Brain (organoid and tissue), 16 donors: ENCODE measurements at places on chromosomes 12 and 14.

- DNase-seq: peak; percentile 39
Measured at GRCh38 chr12:121128908-121129810, 3.5 kb upstream of the P2RX7 start.

- no peak for DNase-seq
Measured at GRCh38 chr12:111436811-111437210, 31.1 kb downstream of the SH2B3 start.

- no peak for DNase-seq
Measured at GRCh38 chr12:70227911-70228310, 15.3 kb upstream of the CNOT2 start.

DNA sequence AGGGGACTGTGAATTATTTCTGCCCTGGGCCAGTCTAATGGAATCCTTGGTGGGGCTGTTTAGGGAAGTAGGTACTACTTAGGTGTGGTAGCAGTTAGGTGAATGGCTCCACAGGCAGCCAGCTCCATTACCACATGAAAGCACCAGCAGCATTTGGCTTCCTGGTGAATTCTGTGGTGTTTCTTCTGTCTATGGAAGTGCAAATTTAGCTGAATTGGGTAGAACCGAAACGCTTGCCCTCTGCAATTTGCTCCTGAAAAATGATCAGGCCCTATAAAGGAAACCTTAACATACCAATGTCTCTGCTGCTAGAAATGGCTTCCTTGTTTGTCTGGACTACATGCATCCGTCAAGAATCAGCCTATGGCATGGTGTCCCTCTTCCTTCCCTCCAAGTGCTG lies 16.4 kb downstream of the FLRT2 start:
- no peak for DNase-seq

GRCh38 chr12:11969437-11970154 lies 101.1 kb upstream of the BCL2L14 start:
- DNase-seq: peak; percentile 10

GRCh38 chr12:56161690-56162351 lies 3.7 kb downstream of the MYL6 start:
- no peak for DNase-seq

DNA sequence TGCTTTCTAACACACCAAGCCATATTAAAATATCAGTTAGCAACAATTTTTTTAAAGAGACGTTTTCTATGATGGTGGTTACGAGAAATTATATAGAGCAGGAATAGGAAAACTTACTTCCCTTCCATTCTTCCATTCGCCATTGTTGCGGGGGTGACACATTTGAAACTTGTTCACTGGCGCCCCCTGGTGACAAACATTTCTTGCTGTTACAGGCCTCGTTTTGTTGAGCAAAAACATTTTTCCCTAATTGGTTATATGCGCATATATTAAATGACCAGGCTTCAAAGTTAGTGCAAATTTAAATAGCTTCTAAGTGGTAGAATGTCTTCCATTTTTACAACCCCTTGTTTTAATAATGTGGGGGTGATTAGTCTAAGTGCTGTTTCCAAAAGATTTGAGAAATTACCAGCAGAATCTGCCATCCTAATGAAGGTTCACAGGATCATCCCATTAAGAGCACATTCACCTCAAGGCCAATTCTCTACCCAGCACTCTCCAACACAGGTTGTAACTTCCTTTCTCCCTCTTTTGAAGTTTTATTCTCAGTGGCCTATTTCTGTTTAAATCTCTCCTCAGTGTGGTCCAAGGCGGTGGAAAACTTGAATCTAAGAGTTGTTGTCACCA lies 1124.7 kb downstream of the FLRT2 start:
- DNase-seq: peak; percentile 17

- DNase-seq: peak; percentile 6
Measured at GRCh38 chr12:99627459-99627858, 20.1 kb upstream of the GARIN6 start.

GRCh38 chr12:55704824-55705718 lies 2.6 kb downstream of the ITGA7 start:
- no peak for DNase-seq

DNA sequence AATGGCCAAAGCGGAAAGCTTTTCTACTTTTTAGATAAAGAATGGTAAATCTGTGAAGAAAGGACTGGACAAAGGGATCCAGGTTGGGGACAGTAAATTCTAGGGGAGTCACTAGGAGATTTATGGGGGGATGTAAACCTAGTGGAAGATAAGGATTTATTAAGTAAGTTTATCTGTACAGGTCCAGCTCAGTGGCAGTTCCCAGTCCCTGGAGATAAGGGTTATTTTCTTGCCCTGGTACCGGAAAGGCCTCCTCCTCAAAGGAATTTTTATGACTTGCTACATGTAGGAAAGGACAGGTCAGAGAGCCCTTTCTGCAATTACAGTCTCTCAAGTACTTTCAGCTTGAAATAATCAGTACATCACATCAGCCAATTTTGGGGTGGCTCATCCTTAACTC lies 72.6 kb upstream of the BICD1 start:
- DNase-seq: no peak

- DNase-seq: no peak
Measured at GRCh38 chr12:128091951-128092382, 175.0 kb upstream of the TMEM132C start.

GRCh38 chr14:96162265-96162664 lies 42.4 kb upstream of the BDKRB2 start:
- no peak for DNase-seq

DNA sequence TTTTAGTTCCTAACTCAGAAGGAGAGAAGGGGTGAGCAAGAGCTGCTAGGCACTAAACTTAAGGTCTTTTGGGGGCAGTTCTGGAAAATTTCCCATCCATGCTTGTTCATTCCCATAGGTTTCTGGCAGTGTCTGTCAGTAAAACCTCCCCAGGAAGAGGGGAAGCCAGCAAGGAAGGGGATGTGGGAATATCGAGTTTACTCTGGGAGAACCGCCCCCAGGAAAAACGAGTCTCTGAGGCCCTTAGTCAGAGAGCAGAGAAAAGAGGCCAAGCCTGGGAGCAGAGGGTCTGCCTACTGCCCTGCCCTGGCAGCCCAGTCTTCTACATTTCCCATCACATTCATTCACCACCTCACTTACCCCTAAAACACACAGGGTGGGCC lies 55.9 kb downstream of the TMCC3 start:
- DNase-seq: no peak

DNA sequence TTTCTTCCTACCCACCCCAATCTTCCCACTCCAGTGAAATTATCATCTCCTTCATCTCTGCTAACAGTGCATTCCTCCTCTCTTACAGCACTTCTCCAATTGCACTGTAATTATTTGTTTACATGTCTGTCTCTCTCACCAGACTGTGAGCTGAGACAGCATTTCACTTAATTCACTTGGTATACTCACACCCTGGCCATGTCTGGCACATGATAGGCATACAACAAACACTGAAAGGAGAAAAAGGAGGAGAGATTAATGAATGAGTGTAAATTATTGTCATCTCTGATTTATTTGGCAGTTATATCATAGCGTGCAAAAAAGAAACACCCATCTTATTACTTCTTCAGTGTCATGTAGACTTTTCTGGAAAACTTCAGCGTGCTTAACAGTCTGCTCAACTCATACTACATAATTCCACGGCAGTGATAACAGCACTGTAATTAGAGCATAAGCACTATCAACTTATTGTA lies 452.3 kb downstream of the ADAMTS20 start:
- no peak for DNase-seq

- no peak for DNase-seq
Measured at GRCh38 chr14:36426836-36427235, 93.2 kb downstream of the NKX2-1 start.

GRCh38 chr12:5493018-5493417 lies 61.1 kb downstream of the NTF3 start:
- DNase-seq: no peak

- no peak for DNase-seq
Measured at GRCh38 chr12:120060717-120061116, 55.8 kb downstream of the RAB35 start.

DNA sequence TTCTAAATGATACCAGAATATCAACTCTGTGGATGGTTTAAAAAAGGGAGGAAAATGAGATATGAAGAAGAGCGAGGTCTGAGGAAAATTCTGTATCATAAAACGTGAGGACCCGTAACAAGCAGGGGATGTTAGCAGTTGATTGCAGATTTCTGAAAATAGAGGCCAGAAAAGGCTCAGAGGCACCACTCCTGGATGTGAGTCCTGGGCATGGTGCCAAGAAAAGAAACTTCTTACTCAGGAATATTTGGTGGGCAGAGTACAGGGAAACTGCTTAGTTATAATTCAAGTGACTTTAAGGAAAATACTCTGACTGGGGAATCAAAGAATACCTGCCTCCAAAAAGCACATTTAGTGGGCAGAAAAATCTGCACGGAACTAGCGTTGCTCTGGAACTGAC lies 85.5 kb downstream of the PRICKLE1 start:
- DNase-seq: peak; percentile 23

- DNase-seq: no peak
Measured at GRCh38 chr14:59305836-59306555, 117.5 kb downstream of the DAAM1 start.

- peak; percentile 61 for DNase-seq
Measured at GRCh38 chr14:45799511-45799910, 546.5 kb upstream of the MIS18BP1 start.

DNA sequence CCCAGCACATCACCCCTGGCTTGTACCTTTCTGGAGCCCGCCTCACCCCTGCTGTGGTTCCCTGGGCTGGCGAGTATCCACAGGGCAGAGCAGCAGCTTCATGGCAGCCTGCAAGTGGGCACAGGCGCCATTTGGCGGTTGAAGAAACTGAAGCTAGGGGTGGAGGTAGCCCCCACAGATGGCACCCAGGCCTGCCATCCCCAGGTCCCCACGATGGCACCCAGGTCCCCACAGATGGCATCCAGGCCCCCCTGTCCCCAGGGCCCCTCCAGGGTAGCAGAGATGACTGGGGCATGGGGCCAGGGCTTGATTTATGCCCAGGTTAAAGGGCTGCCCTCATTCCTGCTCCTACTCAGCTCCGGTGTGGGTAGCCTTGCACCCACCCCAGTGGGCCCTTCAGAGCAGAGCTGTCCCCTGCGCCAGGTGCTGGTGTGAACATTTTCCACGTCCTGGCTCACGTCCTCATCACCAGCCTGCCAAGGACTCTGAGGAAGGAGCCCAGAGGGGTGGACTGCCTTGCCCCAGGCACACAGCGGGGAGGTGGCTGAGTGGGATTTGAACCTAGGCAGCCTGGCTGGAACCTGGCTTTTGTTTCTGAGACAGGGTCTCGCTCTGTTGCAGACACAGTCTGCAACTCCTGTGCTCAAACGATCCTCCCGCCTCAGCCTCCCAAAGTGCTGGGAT lies 8.7 kb downstream of the MMP17 start:
- no peak for DNase-seq

DNA sequence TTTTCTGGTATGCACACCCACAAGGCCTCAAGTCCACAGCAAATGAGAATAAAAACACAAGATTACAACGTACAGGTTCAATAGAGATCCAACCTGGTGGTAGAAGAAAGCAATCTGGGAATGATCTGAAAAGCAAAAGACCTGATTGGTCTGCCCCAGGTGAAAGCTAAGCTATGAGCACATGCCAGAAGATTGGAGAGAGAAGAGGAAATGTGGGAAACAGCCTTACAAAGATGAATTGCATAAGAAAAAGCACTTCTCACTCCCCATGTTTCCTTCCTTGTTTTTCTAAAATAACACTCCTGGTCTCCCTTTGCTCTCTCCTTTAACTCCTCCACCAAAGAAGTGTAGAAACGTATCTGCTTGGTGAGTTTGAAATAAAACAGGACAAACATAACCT lies 77.3 kb upstream of the ANO6 start:
- no peak for DNase-seq

GRCh38 chr14:29843981-29844380 lies 83.7 kb downstream of the PRKD1 start:
- no peak for DNase-seq

DNA sequence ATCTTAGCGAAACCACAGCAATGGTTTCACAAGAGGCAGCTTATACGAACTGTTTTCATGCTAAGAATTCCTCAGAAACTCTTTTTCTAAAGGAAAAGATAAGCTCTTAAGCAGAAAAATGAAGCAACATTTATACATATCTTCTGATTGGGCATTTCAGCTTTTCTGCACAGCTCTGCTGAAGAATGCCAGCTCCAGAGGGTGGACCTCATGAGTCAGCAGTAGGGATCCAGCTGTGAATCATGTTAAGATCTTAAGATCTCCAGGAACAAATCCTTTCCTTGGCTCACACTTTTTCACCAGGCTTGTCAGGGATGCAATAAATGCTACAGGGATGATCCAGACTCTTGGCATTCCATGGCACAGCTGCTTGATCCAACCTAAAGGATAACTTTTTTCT lies 477.1 kb upstream of the CCDC196 start:
- no peak for DNase-seq

GRCh38 chr12:108414021-108414420 lies 74.9 kb upstream of the CMKLR1 start:
- no peak for DNase-seq
